Skin of body (tissue), 3 donors: ENCODE measurements at places on chromosomes 5 and 9.
A peak's percentile ranks its signal among the peaks of the same experiment; 100 is the strongest.

- no peak for DNase-seq
Observed at GRCh38 chr9:78115073-78115472, 83.5 kb upstream of the GNAQ start.

GRCh38 chr9:89426384-89426961 lies 71.4 kb downstream of the SEMA4D start:
- no peak for DNase-seq

GRCh38 chr5:62477801-62478200 lies 65.2 kb downstream of the IPO11 start:
- no peak for DNase-seq

GRCh38 chr5:983238-983524 lies 25.4 kb upstream of the NKD2 start:
- no peak for DNase-seq

DNA sequence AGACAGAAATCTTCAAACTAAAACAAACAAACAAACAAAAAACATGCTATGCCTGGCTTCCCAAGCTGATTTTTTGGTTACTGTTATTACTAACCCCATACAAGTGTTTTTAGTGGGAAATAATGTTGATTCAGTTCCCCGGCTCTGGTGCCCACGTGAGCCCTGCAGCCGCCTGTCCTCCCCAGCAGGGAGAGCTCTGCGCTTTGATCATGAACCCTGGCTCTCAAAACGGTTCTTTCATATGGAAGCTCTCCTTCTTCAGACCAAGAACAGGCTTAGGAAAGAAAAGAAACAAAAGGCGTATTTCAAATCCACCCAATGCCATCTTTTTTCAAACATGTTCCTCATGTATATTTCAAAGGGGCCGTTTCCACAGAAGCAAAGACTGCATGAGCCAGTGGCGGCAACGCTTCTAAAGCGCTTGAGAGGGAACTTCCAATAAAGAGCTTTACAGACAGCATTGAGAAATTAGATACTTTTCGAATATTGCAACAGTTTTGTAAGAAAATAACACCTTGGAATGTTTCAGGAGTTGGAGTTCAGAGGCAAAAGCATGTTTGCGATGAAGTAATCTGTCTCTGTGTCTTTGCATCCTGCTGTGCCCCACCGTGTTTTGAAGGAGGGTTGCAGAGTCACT lies 74.8 kb downstream of the ICE1 start:
- peak; percentile 67 for DNase-seq

GRCh38 chr5:149128023-149128875 lies 13.0 kb upstream of the ABLIM3 start:
- no peak for DNase-seq

DNA sequence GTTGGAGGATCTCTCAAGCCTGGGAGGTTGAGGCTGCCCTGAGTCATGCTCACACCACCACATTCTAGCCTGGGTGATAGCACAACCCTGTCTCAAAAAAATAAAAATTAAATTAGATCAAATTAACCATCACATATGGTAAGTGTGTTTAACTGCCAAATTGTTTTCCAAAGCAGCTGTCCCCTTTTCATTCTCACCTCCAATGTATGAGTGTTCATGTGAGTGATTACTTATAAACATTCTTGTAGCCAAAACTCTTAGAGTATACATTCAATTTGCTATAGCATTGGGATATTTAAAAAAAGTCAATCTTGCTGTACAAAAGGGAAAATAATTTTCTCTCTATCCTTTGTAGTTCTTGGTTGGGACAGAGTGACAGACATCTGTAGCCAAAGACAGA lies 53.4 kb upstream of the SNAPC3 start:
- DNase-seq = no peak

DNA sequence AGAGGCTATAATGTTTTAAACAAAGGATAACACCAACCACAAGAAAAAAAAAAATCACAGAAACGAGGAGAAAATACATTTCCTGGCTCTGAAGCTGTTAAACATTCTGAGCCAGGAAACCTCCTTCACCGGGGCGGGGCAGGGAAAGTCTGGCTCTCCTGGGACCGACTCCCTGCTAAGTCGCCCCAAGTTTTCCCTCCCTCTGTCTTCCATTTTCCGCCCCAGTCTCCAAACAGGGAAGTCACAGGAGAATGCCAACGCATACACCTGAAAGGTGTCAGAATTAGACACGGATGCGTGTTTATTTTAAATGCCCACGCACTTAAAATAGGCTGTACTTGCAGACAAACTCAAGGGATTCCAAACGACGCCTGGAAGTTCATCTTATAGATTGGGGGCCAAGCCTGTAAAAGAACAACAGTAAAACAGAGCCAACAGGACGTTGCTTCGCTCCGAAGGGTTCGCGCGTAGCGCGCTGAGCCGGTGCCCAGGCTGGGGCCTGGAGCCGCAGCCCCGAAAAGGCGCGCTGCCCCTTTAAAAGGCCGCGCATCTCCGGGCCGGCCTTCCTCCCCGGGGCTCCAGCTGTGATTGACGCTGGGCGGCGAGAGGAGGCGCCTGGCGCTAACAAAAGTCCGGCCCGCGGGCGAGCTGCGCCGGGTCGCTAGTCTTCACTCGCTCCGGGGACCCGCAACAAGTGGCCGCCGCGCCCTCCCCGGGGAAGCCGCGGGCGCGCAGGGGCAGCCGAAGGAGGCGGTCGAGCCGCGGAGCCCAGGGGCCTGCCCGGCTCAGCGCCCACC lies at the start of gene FBXL7:
Gene FBXL7, plus strand, starts transcription at position 653 of the 797 bp plus-strand sequence.
- DNase-seq = peak; percentile 83

GRCh38 chr9:128836509-128837145 lies 7.0 kb upstream of the SPOUT1 start:
- DNase-seq = no peak

GRCh38 chr5:54646356-54647101 lies 129.0 kb downstream of the SNX18 start:
- DNase-seq = peak; percentile 84

DNA sequence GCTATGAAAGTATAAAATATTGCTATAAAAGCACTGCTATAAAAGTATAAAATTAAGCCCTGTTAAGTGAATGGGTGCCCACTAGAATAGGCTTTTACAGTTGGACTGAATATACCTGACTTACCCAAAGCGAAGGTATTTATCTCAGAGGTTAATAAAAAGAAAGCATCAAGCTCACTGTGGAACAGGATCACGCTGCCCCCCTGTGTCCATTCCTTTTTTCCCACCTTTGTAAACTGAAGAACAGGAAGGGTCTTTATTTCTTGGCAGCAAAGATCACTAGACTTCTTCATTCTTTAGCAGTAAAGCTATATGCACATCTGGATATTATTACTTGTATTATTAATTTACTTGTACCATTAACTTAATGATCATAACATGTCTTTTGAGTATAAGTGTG lies 22.1 kb upstream of the PLPP6 start:
- DNase-seq = peak; percentile 1

GRCh38 chr9:135385793-135386192 lies 93.8 kb upstream of the PPP1R26 start:
- no peak for DNase-seq

DNA sequence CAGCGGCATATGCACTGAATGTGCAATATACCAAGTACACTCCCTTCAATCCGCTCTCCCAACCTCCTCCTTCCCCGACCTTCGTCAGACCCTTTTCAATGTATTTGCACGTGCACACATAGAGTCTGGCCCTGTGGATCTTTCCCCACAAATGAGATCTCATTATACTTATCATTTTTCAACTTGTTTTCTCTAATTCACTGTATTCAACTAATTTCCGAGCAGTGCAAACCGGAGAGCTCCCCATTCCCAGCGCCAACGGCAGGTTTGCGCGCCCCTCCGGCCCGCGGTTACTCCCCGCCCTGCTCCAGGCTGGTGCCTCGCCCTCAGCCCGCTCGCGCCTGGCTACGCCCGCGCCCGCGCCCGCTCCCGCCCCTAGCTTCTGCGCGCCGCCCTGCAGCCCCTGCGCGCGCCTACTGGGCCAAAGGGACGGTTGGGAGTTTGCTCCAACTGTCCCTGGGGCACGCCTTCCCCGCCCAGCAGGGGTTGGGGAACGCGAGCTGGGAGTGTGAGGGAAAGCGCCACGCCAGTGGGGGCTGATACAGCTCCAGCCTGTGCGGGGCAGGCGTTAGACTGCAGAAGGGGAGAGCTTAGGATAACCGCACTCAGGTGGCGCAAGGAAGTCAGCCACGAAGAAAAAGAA lies 3.3 kb upstream of the CDC20B start:
- no peak for DNase-seq

GRCh38 chr5:72363166-72363802 lies 43.1 kb downstream of the PTCD2 start:
- no peak for DNase-seq

DNA sequence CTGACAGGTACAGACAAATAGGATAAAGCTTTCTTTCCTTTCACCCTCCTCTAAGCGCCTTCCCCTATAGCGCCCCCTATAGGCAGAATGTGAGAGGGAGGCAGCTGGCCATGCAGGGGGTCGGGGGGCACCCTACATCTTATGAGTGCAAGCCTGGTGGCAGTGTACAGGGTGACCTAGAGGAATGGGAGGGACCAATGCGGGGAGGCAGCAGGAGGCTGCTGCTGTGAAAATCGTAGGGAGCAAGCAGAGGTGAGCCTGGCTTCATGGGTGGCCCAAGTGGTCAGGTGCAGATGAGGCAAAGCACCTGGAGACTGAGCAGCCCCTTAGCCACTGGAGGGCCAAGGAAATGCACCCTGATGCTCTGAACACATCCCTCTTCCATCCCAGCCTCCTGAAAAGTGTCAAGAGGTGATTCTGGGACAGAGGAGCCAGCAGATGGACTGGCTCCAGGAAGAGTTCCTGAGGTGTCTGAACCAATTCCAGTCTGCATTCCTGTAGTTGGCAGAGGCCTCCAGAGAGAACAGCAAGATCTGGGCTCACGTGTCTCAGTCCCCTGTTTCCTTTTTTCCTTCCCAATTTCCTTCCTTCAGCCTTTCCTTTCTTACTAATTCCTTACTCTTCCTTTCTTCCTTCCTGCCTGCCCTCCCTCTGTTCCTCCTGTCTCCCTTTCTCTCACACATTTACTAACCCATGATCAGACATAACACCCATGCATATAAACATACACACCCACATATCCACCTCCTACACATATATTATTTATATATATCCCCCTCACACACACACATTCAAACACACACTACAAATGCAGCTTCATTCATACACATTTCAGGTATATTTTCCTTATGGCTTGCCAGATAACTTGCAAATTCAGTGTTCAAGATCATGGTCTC lies 32.8 kb upstream of the GALNT10 start:
- DNase-seq = no peak

DNA sequence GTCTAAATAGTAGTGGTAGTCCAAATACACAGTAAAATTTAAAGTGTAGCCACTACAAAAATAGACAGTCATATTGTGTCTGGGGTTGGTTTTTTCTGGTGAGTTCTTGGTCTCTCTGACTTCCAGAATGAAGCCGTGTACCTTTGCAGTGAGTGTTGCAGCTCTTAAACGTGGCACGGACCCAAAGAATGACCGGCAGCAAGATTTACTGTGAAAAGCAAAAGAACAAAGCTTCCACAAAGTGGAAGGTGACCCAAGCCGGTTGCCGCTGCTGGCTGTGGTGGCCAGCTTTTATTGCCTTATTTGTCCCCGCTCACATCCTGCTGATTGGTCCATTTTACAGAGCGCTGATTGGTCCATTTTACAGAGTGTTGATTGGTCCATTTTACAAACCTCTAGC lies 188.7 kb downstream of the ZNF608 start:
- DNase-seq = no peak

DNA sequence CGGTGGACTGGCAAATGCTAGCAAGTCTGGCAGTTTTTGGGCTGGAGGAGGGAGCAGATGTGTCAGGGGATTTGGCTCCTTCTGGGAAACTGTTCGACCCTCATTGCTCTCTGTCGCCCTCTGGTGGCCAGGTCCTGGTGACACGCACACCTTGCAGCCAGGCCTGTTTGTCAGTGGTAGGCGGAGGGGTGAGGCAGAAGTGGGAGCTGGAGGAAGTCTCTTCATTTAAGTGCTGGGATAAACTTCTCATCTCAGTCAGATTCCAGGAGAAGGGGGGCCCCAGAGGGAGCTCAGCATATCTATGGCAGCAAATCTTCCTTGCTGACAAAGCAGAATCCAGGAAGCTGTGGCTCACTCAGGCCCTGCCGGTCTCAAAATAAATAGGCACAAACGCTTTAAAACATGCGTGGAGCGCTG lies 326.5 kb downstream of the ZSWIM6 start:
- no peak for DNase-seq

DNA sequence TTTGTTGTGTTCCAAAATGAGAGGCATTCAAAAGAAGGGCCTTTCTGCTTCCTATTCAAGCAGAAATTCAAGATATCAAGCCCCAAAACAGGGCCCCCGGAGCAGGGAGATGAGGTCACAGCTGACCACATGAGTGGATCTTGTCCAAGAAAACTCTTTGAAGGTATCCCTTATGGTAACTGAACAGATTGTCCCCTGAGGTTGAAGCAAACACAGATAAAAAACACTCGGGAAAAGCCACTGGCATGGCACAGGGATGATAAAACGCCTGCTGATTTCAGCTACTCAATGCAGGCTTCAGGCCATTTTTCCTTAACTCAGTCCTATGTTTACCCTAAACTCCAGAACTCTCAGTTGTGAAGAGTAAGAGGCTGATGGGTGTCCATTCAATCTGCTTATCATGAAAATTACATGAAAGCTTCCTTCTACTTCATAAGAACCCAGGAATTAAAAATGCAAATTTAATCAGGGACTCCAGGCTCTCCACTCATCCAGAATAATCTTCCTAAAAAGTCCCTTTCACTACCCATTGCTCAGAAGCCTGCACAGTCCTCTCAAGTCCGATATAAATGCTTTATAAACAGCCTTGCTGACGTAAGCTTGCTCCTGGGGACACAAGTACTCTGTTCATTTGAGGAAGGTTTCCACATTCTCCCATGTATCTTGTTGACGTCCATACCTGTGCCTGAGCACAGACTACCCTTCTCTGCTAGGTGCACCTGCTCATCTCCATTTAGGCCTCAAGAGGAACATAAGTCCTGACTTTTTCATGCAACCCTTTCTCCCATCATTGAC lies 35.9 kb upstream of the SLC1A3 start:
- DNase-seq = no peak

GRCh38 chr9:106947106-106947900 lies 84.3 kb downstream of the ZNF462 start:
- DNase-seq = no peak

GRCh38 chr9:114476891-114477469 lies 28.3 kb downstream of the WHRN start:
- no peak for DNase-seq

DNA sequence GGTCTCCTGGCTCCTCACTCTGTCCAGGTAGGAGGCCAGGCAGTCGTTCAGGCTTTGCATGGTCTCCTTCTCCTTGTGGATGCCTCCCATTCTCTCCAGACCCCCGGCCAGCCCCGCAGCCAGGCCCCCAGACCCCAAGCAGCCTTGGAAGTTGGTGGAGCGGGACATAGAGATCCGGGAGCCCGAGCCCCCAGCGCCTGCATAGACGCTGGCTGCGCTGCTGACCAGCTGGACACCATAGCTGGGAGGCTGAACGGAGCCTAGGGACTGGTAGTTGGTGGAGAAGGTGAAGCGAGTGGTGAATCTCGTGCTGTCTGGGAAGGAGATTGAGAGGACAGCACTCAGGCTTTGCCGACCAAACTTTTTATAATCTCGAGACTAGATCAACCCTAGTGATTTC lies 35.9 kb downstream of the FOXI1 start:
- no peak for DNase-seq

GRCh38 chr9:99752417-99753109 lies 69.1 kb upstream of the NR4A3 start:
- no peak for DNase-seq
